ENCODE measurements at places on chromosomes 1 and 21.

DNA sequence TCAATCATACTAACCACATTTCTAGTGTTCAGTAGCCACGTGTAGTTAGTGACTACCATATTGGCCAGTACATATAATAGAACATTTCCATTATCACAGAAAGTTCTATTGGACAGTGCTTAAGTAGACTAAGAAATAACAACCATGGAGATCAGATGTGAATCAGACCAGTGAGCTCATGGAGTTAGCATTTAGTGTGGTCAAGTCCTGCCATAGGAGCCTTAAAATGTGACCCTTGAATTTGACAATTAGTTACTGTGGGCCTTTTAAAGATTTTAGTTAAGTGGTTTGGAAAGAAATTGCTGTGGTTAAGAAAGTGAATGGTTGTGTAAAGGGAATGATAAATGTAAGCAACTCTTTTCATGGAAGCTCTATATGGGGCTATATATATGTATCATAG, 123.4 kb downstream of the POU2F1 start:
- DNase-seq = no peak

GRCh38 chr1:30756545-30757351, 826 bp downstream of the LAPTM5 start:
- DNase-seq = peak; percentile 20

DNA sequence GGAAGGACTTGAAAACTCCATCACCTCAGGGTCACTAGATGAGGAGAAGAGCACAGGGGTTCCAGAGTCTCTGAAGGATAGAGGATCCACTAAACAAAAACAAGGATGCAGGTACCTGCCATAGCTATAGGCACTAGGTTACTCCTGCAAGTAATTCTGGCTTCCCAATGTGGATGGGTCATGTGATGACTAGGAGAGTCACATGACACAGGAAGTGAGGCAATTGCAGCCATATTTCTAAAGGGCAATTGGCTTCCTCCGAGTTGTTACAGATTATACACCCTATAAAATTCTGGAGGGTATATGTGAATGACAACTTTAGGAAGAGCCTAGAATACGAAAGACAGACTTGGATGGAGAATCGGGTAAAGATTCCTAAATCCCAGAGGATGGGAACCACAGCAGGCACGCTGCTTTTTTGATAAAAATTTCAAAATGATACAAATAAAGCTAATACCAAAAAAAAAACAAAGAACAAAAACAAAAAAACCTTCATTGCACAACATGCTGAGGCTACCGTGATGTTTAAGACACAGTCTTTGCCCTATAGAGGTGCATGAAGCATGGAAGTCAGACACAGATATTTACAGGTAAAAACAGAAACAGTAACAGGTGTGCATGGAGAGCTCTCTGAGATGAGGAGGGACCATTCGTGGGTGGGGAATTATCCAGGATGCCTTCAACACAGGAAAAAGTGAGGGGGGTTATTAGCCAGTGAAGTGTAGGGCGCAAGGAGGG, 10.5 kb downstream of the MTX1 start:
- no peak for DNase-seq

DNA sequence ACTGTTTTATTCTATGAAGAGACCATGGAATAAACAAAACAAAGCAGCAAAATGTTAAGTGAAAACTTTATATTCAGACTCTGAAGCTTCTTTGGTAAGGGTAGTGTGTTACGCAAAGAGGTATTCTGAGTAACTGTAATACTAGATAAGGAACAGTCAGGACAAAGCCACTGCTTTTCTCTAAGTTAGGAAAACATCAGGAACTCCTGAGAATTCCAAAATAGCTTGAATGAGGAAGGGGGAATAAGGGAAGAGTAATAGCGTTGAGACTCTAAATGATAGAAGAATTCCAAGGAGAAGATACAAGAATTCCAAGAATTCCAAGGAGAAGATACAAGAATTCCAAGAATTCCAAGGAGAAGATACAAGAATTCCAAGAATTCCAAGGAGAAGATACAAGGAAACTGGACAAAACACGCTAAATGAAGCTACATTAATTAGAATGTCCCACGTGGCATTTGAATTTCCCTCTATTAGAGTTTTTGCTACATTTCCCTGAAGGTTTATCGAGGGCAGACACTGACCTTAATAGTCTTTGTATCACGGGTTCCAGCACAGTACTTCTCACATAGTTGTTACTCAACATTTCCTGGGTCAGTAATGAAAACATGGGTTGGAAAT, 71.5 kb downstream of the SMYD3 start:
- DNase-seq = no peak

GRCh38 chr1:152374451-152374850, 14.6 kb upstream of the FLG2 start:
- no peak for DNase-seq

DNA sequence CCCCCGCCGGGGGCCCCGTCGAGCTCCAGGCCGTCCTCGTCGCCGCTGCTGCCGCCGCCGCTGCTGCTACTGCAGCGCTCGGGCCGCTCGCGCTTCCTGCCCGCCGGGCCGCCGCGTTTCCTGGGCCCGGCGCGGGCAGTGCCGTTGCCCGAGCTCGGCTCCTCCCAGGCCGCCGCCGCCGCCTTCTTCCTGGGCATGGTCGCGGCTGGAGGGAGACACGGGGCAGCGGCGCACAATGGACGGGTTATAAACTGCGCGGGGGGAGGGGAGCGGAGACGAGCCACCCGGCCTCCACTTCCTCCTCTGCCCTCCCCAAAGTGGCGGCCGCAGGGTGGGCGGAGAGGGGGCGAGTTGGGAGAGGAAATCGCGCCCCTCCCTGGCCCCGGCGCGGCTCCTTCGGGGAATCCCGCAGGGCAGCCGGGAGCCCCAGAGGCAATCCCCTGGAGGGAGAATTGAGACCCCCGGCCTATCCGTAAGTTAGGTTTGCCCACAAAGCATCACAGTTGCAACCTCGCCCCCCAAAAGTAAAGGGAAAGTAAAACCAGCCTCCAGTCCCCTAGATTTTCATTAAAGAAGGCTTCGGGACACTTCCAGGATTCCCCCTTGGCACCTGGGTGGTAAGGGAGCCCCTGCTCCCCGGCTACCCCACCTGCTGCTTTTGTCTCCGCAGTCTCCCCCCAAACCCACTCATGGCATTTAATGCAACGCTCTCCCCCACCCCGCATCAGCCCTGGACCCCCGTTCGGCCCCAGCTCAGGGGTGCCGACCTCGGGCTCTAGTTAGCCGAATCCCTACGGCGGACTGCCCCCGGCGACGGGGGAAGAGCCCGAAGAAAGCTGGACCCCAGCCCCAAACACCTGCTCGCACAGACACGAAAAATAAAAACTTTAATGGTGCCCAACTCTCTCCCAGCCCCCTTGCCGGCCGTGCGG, 893 bp downstream of the RCC2 start:
- no peak for DNase-seq

DNA sequence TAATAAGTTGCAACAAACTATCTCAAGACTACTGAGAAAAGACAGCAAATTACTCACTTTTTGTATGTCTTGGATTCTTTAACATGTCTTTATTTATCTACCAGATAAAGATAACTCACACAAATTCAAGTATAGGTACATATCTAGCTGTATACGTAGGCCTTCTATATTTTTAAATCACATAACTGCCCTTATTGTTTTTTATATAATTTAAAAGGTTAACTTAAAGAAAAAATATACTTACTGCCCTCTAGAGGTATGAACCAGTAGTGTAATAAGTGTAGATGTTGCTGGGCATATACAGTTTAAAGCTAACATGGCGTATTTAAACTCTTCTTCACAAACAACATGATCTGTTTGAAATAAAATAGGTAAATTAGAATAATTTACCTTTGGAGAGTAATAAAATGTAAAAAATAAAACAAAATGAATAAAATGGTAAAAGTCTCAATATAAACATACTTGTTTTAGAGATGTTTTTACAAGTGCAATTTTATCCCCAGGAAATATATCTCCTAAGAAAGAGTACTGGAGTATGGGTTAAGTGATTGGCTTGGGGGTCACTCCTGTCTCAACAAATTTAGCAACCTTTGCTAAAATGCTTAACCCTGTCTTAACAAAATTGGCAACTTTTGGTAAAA, 235.2 kb downstream of the KCNT2 start:
- DNase-seq = no peak

- no peak for DNase-seq
Measured at GRCh38 chr1:12621346-12622335, 3.6 kb upstream of the DHRS3 start.

GRCh38 chr1:9118186-9118585, 10.7 kb downstream of the GPR157 start:
- no peak for DNase-seq

- DNase-seq = no peak
Measured at GRCh38 chr1:219412772-219413171, 200.1 kb downstream of the ZC3H11B start.

GRCh38 chr1:1080951-1081310, 6.8 kb upstream of the RNF223 start:
- DNase-seq = no peak

DNA sequence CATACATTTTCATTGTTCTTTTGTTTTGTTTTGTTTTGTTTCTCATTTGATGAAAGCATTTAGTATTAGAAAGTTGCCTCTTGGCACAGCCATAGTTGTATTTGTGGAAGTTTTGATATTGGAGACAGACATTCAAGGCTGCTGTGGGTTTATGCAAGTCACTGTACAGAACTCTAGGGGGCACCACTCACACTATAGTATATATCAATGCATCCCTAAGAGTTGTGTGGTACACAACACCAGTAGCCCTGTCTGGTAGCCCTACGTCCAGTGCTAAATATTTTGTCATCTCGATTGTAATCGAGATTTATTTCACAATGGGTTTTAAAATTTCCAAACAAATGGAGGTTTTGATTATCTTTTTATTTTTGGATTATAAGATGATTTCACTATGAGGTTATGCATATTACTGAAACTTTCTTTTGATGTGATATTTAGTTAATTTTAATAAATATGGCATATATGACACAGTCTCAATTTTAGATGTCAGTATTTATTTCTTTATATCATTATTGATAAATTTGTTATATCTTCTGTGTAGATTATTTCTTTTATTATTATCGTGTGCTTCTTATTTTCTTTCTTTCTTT, 112.2 kb downstream of the NR5A2 start:
- peak; percentile 50 for DNase-seq

Data from Panc1 (cell line).